ENCODE measurements at places on chromosomes 1 and 21.

DNA sequence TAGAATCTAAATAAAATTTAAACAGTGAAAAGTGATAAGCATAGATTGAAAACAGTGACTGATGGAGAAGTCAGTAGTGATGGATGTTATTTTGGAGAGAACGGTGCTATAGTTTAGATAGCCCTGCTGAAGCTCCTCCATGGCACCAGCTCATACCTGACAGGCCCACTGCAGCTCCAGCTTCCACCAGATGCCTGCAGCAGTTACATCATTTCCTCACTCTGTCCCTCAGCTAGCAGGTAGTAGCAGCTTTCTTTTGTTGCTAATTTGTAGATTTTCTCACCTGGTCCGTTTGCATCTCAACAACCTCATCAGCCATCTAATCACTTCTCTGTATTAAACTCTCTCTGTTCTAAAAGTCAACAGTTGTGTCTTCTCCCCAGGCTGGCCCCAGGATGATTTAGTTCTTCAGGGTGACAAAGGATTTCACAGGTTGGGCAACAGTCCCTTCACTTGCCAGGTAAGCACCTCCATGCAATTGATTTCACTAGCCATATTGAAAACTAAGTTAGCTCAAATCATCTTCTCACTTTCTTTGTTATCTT, 128.3 kb downstream of the LMX1A start:
- DNase-seq: no peak

DNA sequence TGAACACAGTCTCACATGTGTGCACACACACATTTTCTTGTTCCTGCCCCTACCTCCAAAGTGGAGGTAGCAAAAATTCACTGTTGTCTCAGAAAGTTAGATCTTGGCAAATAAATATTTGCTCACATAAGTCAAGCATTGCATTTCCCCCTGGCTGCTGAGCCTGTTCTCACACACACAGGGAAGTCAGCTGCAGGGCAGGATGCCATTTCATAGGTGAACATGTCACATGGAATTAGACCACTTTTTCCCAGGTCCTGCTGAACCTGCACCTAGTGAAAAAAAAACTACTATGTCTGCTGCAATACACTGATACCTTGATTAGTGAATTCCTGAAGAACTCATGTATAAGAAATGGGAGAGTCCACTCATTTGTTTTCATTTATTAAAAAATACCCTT, 5.3 kb upstream of the CD55 start:
- DNase-seq: no peak

GRCh38 chr21:44065428-44065827, 41.8 kb upstream of the PWP2 start:
- no peak for DNase-seq

DNA sequence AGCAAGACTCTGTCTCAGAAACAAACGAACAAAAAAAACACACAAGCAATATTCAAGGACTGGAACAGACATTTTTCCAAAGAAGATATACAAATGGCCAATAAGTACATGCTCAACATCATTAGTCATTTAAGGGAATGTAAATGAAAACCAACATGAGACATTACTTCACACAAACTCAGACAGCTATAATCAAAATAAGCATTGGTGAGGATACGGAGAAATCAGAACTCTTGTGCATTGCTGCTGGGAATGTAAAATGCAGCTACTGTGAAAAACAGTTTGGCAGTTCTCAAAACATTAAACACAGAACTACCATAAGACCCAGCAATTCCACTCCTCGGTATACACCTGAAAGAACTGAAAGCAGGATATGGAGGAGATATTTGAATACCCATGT, 15.4 kb downstream of the NOL9 start:
- no peak for DNase-seq

DNA sequence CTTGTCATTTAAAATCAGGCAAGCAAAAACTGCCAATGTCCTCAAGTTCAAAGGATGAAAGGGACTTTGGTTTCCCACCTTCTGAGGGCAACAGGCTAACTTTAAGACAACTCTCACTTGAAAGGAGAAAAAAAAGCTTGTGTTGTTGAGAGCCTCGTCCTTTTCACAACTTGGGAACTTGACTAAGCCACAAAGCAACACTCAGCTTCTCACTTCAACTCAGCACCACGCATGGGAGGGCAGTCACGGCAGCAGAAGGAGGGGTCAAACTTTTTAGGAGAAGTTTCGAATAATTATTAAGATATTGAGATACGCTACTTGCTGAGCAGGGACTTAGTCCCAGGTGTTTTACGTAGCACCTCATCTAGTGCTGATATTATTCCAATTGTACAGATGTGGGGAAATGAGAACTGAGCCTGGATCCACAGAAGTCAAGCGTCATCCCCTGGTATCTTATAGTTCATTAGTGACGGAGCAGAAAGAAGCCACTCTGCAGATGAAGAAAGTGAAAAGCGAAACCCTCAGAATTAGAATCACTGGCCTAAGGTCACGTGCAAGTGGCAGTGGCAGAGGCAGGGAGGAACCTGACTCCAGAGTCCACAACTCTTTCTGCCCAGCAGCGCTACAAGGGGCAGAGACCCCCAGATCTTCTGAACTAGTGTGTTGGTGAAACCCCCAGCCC, 83.6 kb downstream of the JAK1 start:
- DNase-seq: no peak

DNA sequence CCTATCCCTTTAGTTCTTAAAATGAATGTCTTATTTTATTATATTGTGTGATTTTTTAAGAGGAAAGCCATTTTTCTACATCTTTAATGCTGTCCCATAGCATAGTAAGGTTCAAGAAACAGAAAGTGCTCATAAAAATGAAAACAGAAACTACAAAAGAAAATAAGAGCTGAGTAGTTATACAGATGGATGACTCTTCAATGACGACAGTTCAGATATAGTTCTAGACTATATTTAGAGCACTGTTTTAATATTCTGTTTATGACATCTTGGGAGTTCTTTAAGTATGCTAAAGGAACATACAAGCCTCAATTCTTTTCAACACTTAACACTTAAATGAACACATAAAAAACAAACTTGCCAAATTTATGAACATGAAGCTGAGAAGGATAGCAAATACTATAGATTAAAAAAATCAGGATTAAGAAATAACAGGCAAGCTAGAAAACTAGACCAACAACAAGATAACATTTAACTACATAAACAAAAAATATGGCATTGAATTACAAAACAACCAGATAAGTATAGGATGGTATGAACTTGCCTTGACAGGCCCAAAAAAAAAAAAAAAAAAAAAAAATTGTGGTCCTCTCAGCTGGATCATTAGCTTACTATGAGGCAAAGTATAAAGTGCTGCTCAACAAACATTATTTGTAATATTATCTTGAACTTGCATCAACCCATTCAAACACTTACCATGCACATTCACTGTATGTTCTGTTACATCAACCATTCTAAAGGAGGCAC, 87.9 kb downstream of the ZZZ3 start:
- DNase-seq: no peak

GRCh38 chr1:51776408-51776807, 102.1 kb downstream of the NRDC start:
- no peak for DNase-seq

GRCh38 chr1:161973924-161974845, 49.5 kb downstream of the OLFML2B start:
- DNase-seq: no peak

DNA sequence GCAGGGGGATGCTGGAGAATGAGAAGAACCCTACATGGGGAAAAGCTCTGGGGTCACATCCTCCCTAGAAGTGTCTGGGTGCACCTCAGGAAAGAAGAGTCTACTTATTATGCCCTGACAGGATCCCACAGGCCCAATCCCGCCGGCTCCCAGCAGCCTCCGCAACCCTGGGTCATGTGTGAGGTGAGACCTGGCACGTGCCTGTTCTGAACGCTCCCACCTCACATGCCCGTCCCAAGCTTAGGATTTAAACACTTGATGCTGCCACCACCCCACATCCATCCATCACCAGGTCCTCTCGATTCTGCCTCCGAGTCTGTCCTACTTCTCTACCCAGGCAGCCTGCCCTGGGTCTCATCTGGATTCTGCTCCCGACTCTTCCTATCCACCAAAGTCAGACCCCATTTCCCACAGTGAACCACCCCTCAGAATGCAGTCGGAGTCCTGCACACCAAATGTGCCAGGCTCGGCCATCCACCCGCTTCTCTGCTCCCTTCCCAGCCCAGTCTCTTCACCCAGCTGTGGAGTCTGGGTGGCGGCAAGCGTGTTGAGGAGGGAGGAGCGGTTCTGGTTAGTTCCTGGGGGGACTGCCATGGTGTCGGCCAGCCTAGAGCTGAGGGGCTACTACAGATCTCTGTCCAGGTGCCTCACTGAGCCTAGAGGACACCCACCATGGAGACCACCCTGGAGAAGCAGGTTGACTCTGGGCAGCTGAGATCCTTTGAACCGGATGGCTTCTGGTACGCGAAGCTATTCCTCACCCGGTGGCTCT, 23.9 kb downstream of the SLC2A1 start:
- DNase-seq: no peak

All from HuH-7 (cell line).